ENCODE measurements at places on chromosomes 12 and 14.
A peak's percentile ranks its signal among the peaks of the same experiment; 100 is the strongest.

DNA sequence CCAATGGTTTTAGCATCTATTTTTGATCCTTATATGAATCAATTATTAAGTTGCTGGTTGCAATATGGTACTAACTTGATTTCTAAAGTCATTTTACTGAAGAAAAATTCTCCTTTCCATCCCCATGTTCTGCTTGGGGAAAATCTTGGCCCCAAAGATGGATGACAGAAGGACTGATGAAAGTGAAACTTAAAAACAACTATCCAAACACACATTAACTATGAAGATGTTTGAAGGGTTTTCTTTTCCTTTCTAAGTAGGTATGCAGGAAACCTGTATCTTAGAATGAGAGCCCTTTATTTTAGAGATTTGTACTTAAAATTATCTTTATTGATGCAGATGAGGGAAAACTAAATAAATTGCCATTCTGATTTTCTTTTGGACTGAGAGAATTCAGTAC, 5.9 kb downstream of the C12orf71 start:
- DNase-seq, result no peak

DNA sequence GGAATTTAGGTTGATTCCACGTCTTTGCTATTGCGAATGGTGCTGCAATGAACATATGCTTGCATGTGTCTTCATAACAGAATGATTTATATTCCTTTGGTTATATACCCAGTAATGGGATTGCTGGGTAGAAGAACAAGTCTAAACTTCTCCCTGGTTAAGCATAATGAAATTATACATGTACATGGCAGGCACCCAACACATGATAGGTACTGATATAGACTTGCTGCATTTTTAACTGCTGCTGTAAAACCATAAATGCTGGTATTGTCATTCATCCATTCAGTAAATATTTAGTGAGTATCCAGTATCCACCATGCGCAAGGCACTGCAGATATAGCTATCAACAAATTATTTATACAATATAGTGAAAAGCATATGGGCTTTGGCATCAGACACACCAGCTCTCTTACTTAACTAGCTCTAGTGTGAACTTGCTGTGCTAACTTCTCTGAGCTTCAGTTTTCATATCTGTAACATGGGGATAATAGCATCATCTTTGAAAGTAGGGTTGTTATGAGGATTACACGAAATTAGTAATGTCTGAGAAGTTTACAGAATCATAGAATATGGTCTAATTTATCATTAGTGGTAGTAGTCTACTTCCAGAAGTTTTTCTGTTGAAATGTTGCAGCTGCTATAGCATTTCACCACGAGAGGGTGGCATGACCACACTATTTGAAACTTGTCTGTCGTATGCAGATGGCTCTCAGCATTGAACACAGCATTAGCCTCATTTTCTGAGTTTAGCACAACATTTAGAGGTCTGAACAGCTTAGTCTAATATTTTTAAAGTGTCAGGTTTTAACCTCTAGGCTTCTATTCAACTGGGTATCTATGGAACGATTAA, 32.0 kb upstream of the SEL1L start:
- peak; percentile 8 for DNase-seq

- no peak for DNase-seq
Observed at GRCh38 chr14:99267381-99267780, 4.6 kb downstream of the BCL11B start.

GRCh38 chr12:85057370-85057963, 21.3 kb downstream of the LRRIQ1 start:
- DNase-seq, result peak; percentile 58

- no peak for DNase-seq
Observed at GRCh38 chr12:44247588-44247987, 411.7 kb downstream of the TMEM117 start.

- peak; percentile 94 for DNase-seq
Observed at GRCh38 chr14:68779761-68780323, 13.0 kb downstream of the ZFP36L1 start.

- DNase-seq, result no peak
Observed at GRCh38 chr14:21105095-21105494, 4.2 kb downstream of the TMEM253 start.

- no peak for DNase-seq
Observed at GRCh38 chr12:51437431-51437830, 12.8 kb downstream of the SLC4A8 start.

- DNase-seq, result peak; percentile 79
Observed at GRCh38 chr14:54329082-54329695, 67.6 kb upstream of the CDKN3 start.

DNA sequence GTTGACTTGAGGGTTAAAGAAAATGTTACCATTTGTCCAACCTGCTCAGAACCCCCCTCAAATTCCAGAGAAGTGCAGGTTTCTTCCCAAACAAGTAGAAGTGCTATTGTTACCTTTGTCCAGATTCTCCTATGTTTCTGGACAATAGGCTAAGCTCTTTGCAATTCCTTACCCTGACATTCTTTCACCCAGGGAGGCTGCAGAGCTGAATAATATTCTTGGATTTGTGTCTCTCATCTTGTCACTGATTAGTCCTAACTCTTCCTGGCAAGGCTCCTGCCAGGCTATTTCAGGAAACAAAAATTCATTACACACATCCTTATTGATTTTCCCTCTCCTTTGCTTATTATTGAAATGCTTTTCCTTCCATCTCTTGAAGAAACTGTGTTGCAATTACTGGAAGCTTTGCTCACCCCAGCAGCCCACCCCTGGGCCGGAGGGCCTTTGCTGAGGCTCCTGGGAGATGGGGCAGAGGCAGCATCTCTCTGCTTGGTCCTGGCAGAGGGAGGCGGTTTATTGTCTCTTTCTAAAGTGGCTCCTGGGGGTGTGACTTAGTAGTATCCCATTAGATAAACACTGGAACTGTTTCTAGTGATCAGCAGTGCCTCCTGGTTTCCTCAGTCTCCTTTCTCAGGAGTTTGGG, 207.5 kb upstream of the PELI2 start:
- DNase-seq, result no peak

DNA sequence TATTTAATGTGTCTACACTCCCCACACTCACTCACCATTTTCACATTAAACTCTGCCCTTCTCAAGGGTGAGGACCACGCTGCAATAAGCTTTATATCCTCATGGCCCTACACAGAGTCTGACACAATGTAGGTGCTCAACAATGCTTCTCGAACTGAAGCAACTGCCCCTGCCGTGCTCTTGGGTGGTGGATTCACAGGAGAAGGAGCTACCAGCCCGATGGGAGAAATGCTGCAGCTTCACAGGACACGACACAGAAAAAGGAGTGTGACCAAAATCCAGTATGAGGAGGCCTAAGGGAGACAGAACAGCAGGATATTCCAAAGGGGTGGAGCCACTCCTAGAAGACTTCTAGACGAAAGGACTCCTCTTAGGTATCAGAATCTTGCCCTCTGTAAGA, 6.5 kb upstream of the KRT3 start:
- no peak for DNase-seq

GRCh38 chr12:78928200-78929074, 63.9 kb downstream of the SYT1 start:
- DNase-seq, result peak; percentile 0

DNA sequence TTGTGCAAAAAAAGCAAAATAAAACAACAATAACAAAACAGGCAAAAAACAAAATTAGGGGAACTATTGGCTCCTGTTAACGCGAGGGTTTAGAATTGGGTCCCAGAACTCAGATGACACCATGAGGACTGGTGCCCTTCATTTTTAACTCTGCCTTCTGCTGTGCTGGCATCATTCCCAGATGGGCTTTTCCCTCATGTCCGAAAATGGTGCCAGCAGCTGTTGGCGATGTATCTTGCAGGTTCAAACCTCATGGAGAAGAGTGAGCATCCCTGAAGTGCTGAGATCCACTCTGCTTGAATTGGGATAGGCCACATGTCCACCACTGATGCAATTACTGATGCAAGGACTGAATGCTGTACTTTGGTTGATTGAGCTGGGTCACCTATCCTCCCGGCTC, 61.1 kb downstream of the MYRFL start:
- no peak for DNase-seq

DNA sequence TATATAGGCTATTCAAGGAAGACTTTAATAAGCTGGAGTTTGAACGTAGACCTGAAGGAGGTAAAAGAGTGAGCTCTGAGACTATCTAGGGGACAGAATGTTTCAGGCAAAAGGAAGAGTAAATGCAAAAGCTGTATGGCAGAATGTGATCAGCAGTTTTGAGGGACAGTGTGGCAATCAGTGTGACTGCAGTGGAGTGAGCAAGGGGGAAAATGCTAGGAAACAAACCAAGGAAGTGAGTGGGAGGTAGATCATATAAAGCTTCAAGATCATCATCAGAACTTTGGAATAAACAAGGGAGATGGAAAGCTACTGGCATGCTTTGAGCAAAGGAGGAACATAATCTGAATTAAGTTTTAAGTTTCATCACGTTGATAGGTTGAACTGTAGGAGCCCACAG, 67.5 kb upstream of the BTG1 start:
- DNase-seq, result no peak

DNA sequence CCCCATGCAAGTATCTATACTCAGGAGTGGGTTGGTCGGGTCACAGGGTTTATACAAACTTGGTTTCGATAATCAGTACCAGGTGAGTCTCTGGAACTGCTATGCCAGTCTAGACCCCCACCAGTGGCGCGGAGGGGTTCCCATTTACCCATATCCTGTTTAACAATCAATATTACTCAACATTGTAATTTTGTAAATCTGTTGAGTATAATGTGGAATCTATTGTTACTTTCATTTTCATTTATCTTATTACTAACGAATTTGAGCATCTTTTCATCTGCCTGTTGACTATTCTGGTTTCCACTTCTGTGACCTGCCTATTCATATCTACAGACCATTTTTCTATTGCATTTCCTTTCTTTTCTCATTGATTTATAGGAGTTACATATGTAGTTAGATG, 275.2 kb upstream of the CRY1 start:
- DNase-seq, result no peak

DNA sequence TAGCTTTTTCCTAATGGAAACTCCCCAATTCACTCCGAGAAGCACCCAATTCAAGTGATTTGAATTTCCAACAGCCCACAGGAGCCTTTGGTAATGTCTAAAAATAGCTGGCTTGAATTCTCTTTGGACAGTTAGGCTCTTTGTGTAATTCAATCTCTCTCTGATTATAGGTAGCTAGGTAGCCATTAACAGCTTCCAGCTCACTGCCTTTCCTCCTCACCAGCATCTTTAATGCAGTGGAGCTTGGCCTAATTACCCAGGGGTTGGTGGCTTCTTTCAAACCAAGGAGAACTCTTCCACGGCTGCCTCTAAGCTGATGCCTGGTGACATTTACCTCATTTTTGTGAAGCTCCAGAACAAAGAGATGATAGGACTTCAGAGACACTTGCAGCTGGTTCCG, 86.4 kb downstream of the WSCD2 start:
- no peak for DNase-seq

DNA sequence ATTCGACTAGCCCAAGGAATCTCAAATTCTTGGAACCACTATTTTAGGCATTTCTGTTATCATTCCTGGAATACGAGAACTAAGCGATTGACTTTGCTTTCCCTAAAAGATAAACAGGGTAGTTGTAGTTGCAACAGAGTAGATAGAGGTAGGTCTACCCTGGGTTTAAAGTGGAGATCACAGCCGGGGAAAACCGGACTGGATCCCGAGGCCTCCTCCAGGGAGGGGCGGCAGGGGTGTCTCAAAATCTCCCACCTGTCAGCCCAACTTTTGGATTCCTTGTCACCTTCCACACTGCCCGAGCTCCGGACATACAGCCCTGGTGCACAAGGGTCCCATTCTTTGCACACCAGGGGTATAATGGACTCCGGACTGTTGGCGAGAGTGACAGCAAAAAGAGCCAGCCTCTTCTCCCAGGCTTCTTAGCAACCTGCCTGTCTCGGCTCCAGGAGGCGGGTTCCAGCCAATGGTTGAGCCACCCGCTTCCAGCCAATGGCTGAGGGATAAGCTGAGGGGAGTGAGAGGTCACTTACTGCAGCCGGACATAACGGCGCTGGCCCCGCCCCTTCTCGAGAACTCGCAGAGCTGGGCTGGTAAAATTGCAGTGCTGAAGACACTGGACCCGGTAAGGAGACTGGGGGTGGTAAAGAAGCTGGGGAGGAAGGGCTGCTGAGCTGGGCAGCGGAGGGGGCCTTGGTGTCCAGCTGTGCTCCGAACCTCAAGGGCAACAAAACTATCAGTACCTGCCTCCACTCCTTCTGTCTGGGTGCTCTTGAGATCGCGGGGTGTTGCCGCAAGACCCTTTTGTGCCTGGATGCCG, at the start of gene SUOX:
Gene SUOX, plus strand, starts transcription at position 562 of the 820 bp plus-strand sequence. CDS start 4,946 bp downstream, outside the sequence.
- DNase-seq, result peak; percentile 98

- DNase-seq, result no peak
Observed at GRCh38 chr12:122474324-122474716, 26.4 kb downstream of the ZCCHC8 start.

GRCh38 chr12:113781415-113782198, 184.5 kb downstream of the RBM19 start:
- peak; percentile 92 for DNase-seq

- DNase-seq, result no peak
Observed at GRCh38 chr14:47447076-47447475, 228.3 kb downstream of the MDGA2 start.

GRCh38 chr12:51953864-51954263, 2.4 kb downstream of the ACVR1B start:
- no peak for DNase-seq

- DNase-seq, result peak; percentile 23
Observed at GRCh38 chr12:39605501-39605900, 14.1 kb downstream of the ABCD2 start.

GRCh38 chr12:106917503-106917902, 38.2 kb upstream of the TMEM263 start:
- no peak for DNase-seq

DNA sequence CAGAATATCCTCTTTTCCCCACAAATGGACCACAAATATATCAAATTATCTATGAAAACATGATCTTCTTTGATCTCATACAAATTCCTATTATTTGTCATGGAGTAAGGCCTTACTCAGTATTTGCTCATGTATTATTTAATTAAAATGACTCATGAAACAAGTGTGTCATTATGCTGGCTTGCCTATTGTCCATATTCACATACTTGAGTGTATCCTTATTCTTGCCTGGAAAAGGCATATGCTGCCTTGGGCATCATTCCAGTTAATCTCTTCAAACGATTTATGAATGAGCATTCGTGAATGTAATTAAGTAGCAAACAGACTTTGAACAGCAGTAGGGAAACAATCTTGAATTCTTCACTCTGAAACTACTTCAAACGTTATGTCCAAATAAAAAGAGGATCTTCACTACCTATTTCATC, 22.6 kb upstream of the SNRPF start:
- no peak for DNase-seq

GRCh38 chr12:94469522-94469921, 9.9 kb upstream of the CEP83 start:
- no peak for DNase-seq

DNA sequence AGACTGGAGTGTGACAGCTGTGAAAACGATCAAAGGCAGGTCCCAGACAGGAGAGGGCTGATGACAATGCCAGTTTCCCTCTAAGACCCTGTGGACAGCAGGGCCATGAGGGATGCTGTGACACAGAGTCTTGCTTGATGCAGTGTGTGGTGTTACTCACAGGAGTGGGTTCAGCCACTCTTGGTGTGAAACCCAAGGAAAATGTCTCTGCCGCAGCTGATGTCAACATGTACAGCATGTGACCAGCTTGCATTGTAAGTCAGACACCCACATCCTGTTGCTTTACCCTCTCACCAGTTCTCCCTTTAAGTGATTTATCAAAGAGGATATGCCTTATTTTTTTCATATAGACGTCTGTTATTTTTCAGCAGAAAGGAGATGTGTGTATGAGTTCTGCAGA, 268.6 kb downstream of the BTG1 start:
- peak; percentile 30 for DNase-seq
